Right kidney (tissue), 9 donors: ENCODE measurements at places on chromosomes 2 and 18.

GRCh38 chr18:77911971-77912605 is 662.4 kb downstream of the GALR1 start:
- DNase-seq = no peak

DNA sequence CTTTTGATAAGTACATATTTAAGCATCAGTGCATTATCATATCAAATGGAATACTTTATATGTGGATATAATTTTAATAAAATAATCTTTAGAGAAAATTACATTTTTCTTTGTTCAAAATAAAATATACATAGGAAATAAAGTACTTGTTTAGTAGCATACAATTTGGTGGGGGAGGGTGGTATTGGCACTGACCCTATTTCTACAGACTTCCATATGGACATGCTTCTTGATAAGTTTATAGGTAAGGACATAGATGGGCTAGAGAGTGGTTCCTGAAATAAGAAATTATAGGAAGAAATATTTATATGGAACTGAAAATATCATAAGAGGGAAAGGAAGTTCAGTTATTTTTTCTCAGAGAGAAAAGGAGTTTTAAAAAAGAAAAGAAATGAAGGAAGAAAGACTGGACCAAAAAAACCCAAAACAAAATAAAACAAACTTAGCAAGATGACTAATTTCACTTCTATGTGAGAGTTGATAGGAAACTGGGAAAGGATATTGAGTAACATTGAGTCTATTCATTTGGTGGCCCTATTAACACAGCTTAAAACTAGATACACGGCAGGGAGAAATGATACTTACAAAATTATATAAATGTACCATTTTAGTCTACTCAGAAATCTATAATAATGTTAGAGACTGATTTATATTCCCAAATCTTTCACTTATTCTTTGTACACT is 505.9 kb downstream of the ERBB4 start:
- no peak for DNase-seq

GRCh38 chr2:53527056-53527455 is 240.5 kb upstream of the CHAC2 start:
- no peak for DNase-seq

DNA sequence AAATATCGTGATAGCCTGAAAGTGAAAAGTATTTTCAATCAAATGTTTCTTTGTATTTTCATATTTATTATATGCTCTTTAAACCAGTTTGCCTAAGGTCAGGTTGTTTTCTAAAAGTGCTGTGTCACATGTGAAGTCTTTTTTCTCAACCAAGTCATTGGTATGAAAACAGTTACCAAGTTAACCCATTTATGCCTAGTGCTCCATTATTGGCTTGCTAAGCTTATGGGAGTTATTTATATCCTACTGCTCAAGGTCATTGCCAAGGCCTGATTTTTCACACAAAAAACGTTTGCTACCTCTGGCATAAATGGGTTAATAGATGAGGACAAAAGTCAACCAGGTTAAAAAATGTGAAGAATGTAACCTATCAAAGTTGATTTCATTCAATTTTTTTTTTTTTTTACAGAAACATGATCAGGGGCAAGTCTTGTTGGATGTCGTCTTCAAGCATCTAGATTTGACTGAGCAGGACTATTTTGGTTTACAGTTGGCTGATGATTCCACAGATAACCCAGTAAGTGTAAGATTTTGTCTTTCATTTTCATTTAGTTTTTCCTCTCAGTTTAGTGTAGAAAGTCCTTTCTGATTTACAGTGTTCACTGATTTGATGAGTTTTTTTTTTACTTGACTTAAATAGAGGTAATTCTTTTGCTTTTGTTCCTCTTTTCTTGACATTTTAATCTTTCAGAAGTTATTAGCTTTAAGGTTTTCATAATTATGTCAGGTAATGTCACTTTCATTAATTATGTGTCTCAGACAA is 102.6 kb downstream of the PTPN4 start:
- DNase-seq = no peak

GRCh38 chr2:71806432-71806831 is 341.2 kb downstream of the CYP26B1 start:
- DNase-seq = no peak

DNA sequence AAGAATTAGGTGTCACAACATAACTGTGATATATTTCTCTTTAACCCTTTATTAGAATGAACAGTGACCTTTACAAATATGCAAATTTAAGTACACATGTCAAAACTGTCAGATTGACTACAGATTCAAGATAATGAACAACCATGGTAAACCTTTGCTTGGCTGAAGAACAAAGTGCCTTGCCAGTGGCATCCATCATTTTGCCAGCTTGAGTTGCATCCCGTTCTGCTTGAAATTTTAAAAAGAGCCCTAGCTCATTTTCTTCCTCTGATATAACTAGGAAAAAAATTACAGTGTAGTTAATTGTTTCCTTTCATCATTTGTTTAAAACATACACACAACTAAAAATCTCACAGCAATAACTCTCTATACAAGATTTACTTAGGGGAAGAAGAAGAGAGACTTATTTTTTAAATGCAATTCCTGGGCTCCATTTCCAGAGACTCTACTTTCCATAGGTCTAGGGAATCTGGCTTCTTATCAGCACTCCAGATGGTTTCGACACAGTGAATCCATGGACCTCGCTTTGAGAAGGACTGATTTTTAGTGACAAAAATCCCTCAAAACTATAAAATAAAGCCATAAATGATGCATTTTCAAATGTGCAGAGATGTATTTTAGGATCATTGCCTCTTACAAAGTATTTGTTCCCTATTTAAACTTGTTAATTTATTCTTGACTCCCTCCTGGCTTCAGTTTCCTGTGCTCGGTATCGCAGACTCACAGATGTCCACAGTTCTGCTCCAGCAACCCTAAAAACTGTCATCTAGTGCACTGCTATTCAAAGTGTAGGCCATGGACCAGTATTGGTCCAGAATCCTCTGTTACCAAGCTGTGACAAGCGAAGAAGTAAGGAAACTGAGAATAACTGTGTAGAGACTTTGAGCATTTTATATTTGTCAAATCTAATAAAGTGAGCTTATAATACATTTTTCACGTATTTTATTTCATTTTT is 50.1 kb downstream of the ICA1L start:
- DNase-seq = no peak

DNA sequence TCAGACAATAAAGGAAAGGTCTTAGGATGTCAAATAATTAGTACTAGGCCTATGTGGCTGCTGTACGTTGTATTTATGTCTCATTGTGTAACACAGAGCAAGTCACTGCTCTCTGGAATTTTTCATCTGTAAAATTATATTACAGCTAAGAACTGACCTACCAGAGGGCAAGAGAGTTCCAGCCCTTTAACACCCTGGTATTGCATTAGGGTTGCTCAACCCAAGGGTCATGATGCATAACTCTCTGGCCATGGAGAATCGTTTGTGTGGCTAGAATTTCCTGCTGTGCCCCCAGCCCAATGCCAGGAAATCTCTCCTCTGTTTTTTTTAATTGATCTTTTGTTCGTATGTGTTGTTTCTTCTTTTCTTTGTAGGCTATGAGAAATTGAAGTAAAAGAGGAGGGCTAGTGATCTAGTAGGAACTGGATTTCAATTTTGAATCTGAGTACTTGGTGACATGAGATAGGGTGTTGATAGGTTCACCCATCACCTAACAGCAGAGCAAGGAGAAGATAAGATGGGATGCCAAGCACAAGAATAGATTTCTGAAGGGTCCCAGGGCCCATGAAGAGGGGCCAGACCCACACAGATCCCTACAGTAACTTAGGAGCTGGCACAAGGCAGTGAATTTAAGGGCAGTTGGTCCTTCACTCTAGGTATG is 571.2 kb upstream of the TNP1 start:
- no peak for DNase-seq

GRCh38 chr2:170493426-170494097 is 221.6 kb upstream of the SP5 start:
- DNase-seq = no peak

- DNase-seq = no peak
These were observed 10.0 kb upstream of the ADAM17 start for GRCh38 chr2:9565436-9566153.

GRCh38 chr2:134681201-134681600 is 37.6 kb downstream of the TMEM163 start:
- no peak for DNase-seq

DNA sequence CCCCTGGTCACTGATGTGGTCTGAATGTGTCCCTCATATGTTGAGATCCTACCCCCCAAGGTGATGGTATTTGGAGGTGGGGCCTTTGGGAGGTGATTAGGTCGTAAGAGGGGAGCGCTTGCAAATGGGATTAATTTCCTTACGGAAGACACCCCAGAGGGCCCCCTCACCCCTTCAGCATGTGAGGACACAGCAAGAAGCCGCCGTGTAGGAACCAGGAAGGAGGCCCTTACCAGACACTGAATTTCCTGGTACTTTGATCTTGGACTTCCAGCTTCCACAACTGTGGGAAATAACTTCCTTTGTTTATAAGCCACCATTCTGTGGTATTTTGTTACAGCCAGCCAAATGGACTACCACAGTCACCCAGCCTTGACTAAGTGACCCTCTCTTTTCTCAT is 35.9 kb downstream of the NCK2 start:
- DNase-seq = no peak
